Activated naive CD8-positive, alpha-beta T cell treated with anti-CD3 and anti-CD28 coated beads, Interleukin-2, amount 10 ng/mL, durations not matched to agents 7 days and 5 days (primary cell): ENCODE measurements at places on chromosomes 6 and 20. TPM values are rescaled to one million over a fixed set of nuclear protein-coding genes. Genes with fewer than 3 reads are reported as not detected.
A peak's percentile ranks its signal among the peaks of the same experiment; 100 is the strongest.

- H3K4me1 ChIP-seq: no peaks in the 10 kb centered on the region
- H3K4me3 ChIP-seq: no peak overlapping the region
- no peak for DNase-seq
- H3K36me3 ChIP-seq: no peaks in the 10 kb centered on the region
- no peaks in the 10 kb centered on the region for H3K27me3 ChIP-seq
These were observed 3.0 kb upstream of the GCM1 start for GRCh38 chr6:53151676-53152075.

DNA sequence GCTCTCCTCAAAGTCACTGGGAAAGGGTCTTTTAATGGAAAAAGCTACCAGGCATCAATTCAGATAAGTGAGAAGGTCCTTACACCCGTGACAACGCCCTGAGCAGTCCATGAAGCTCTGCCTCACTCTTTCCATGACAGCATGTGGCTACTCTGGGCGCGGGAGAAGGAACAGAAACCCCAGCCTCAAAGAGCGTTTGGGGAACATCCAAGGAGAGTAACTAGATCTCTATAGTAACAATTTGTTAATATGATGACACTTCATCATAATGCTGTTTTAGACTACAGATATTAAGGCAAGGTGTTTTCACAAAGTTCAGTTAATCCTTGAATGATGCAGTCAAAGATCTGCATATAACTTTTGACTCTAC is 55.2 kb downstream of the KIF6 start:
- H3K27me3 ChIP-seq: peaks cover 14% of the 10 kb centered on the region
- H3K4me1 ChIP-seq: no peaks in the 10 kb centered on the region
- H3K27ac ChIP-seq: no peak overlapping the region
- H3K36me3 ChIP-seq: no peaks in the 10 kb centered on the region

Gene KIF25
- total RNA-seq: not detected

DNA sequence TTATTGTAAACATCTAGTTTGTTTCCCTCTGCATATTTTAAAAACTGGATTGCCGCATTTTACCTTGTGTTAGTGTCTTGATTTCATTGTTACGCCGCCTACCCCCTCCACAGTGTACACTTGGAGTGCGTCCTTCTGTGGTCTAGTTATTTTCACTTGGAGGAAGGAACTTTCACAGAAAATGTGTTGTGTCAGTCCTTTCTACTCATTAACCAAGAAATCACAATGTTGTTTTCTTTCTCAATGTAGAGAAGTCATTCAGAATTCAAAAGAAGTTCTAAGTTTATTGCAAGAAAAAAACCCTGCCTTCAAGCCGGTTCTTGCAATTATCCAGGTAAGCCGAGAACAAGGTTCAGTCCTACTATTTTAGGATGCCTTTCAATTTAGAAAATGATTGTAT is 10.3 kb downstream of the MTHFD1L start:
- no peak overlapping the region for H3K4me3 ChIP-seq
- H3K36me3 ChIP-seq: peaks cover 20% of the 10 kb centered on the region
- peaks cover 9% of the 10 kb centered on the region for H3K4me1 ChIP-seq
- H3K27ac ChIP-seq: no peak overlapping the region

Gene XKR7
- not detected for total RNA-seq

Gene TRIM15
- total RNA-seq: not detected

DNA sequence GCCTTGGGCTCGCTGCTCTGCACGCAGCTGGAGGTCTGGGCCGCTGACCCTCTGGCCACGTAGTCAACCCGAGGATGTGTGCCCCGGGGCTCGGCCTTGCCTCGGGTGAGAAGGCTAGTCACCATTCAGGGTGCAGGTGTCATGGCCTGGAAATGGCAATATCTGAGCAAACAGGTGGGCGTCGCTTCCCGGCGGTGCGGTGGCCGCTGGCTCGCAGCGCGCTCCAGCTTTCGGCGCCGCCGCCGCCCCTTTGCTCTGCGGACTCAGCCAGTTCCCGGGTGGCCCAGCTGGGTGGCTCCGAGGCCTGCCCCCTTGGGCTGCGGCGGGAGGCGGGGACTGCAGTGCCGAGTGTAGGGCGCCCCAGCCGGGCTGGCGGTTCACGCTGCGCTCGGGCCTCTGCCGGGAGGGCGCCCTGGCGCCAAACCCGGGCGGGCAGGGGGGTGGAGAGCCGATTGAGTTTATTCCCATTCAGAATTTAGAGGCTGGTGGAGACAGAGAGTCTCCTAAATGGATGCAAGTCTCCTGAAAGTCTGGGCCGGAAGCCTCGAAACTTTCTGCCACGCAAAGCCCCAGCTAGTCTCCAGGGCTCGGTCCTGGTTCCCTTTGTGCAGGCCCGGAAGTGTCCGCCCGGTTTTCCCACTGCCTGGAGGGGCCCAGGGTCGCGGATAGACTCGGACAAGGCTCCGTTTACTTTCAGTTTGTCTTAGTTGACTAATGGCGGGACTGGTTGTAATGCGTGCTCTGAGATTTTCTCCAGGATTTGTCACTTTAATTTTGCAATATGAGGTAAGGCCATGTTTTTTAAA is 11.3 kb upstream of the TFAP2A start:
- no peaks in the 10 kb centered on the region for H3K36me3 ChIP-seq
- peak; percentile 48 for DNase-seq
- H3K4me1 ChIP-seq: peaks cover 10% of the 10 kb centered on the region
- peaks cover 80% of the 10 kb centered on the region for H3K27me3 ChIP-seq
- H3K4me3 ChIP-seq: peak overlapping the region; percentile 77
- H3K27ac ChIP-seq: no peak overlapping the region

Gene MYLIP
- total RNA-seq: 25.8 TPM

Gene NMBR
- total RNA-seq: not detected

Gene BPI
- not detected for total RNA-seq

Gene RIMS4
- total RNA-seq: not detected

Gene C6orf132
- total RNA-seq: 0.14 TPM

DNA sequence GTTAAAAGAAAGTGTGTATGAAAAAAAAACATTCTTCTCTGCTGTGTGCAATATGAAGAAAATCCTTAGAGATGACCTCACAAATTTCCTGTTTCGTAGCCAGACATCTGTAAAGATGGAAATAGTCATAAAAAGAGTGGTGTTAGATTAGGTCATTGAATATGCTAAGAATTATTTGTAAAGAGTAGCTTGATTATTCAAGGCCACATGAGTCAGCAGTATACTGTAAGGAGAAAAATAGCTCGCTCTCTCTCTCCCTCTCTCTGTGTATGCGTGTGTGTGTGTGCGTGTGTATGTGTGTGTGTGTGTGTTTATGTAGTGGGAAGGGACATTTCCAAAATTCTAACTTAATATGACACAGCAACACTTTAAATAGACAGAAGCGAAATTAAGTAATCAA is 78.8 kb downstream of the PTCHD4 start:
- no peak overlapping the region for H3K27ac ChIP-seq
- no peak overlapping the region for H3K4me3 ChIP-seq
- peaks cover 3% of the 10 kb centered on the region for H3K4me1 ChIP-seq
- H3K27me3 ChIP-seq: peaks cover 5% of the 10 kb centered on the region

- no peak overlapping the region for H3K4me3 ChIP-seq
- no peak overlapping the region for H3K27ac ChIP-seq
- no peaks in the 10 kb centered on the region for H3K36me3 ChIP-seq
- no peak for DNase-seq
These were observed 78.1 kb upstream of the FAM83B start for GRCh38 chr6:54768494-54768893.
